ENCODE measurements at places on chromosomes 5 and 9. TPM values are rescaled to one million over a fixed set of nuclear protein-coding genes. Genes with fewer than 3 reads are reported as not detected.
A peak's percentile ranks its signal among the peaks of the same experiment; 100 is the strongest.

DNA sequence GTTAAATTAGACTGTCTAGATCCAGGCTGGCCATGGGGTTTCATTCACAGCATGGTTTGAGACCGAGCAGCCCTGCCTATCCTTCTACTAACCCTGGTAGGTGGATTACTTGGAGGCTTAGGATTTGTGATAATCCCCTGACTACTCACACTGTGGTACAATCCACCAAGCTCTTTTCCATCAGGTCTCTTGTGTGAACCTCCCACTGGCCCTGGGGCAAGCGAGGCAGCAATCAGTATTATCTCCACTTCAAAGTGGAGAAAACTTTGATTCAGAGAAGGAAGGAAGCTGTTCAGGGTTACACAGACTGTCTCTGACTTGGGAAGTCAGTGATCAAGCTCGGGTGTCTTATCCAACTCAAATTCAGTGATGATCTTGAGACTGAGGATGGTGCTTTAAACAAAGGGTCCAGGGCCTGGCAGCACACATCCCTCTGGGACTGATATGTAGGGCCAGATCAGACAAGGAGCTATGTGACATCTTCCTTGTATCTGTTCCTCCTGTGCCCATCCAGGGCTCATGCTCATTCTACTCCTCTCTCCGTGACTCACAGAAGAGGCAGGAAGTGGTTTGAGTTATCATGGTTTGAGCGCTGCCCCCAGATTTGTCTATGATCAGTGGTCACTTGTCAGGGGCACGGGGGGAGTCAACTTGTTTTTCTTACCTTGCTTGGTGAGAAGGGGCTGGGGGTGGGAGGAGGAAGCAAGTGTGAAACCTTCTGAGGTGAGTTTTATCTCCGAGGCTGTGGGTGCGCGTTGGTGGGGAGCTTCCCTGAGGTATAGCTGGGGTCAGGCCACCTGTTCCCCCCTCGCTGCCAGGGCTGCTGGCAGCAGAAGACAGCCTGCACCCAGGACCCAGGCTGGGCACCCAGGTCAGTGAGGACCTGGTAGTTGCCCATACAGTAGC is 48.6 kb downstream of the RGS3 start:
- DNase-seq, result no peak

DNA sequence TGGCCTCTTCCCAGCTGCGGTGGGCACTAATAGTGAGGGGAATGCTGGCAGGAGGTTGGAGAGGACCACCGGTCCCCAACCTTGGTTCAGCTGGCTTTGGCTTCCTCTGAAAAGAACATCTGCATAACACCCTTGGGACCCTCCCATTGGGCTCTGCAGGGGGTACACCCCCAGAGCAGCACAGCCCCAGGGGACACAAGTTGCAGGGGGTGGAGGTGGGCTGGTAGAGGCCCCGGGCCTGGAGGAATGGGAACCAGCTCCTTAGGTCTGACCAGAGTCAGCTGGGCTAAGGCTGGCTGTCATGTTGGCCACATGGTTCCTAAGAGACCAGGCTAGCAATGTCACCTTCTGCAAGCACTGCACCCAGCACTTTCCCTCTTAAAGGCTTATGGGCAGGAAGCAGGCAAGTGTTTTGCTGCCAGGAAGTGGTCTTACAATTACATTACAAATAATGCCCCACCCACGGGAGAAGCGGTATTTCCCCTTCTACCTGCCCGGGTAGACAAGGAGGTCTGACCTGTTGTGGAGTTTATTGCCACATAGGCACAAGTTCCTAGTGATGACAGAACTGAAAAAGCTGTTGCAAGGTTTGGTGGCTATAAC is 18.1 kb downstream of the GCNT4 start:
- no peak for DNase-seq

Gene TCOF1
- total RNA-seq, result 23.4 TPM

- no peak for DNase-seq
Observed at GRCh38 chr9:95264954-95265615, 52.4 kb downstream of the FANCC start.

DNA sequence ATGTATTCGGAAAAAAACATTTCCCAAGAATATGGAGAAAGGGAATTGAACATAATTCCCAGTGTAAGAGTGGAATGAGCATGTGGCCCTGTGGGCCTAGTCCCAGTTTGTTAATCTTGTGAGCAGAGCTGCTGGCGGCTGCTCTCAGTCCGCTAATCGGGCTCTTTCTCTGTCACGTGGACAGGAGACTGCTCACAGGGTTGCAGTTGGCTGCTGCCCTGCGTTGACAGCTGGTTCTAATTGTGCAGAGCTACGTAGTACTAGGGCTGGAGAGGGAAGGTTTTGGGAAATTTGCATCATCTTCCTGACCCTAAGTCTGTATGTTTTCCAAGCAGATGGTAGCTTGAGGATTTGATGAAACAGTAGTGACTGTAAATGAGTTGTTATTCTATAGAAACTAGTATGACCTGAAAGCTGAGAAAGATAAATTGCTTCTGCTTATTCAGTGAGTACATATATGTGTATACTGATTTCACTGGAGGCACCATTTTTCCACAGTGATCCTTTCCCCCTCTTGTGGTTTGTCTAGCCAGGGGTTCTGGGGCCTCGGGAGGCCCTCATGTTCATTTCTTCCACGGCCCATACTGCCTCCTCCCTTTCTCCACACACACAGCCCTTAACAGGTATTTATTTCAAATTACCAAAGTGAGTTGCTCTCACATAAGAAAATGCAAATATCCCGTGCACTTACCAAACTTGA is 100.6 kb downstream of the ANGPTL2 start:
- DNase-seq, result peak; percentile 48

Gene PCDHGA4
- total RNA-seq, result 6.7 TPM

DNA sequence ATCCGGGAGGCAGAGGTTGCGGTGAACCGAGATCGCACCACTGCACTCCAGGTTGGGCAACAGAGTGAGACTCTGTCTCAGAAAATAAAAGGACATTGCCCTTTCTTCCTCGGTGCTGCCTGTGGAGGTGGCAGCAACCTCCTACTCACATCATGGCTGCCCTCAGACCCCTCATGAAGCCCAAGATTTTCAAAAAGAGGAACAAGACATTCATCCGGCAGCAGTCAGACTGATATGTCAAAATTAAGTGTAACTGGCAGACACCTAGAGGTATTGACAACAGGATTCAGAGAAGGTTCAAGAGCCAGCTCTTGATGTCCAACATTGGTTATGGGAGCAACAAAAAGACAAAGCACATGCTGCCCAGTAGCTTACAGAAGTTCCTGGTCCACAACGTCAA is 12.6 kb upstream of the PAX5 start:
- no peak for DNase-seq

GRCh38 chr9:16572005-16572734 is 298.3 kb downstream of the BNC2 start:
- DNase-seq, result no peak

Gene MGAT4B
- total RNA-seq, result 89.0 TPM

DNA sequence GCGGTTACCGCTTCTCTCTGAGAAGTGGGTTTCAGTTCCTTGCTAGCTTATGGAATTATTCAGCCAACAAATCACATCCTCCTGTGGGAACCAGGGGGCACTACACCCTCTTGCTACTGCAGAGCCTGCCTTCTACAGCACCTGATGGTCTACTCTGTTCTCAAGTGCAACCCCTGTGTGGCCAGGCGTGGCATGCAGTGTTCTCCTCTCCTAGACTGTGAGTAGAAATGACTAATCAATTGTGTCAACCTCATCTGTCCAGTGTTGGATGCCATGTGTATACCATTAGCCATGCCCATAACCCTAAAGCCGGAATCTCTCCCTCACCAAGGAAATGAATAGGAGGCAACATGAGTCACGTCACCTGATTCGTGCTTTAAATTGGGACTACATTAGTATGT is 117.2 kb upstream of the LIFR start:
- DNase-seq, result no peak

Gene TMEFF1
- not detected for total RNA-seq

DNA sequence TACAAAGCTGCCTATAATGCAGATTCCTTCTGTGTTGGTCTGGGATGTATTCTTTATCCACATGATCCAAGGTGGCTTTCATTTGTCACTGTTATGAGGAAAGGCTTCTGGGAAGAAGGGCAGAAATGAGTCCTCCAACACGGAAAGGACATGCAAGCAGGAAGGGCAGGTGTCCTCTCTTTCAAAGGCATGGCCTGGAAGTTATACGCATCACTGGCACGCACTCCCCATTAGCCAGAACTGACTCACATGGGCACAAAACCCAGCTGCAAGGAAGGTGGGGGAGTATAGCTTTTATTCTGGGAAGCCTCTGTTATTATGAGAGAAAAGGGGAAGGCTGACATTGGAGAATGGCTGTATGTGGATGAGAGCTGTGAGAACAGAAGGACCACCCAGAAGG is 141.3 kb upstream of the ZNF618 start:
- DNase-seq, result no peak

Gene SLC27A6
- 0.99 TPM for total RNA-seq

GRCh38 chr5:58317009-58317408 is 142.9 kb downstream of the PLK2 start:
- no peak for DNase-seq

Gene MLANA
- total RNA-seq, result not detected

GRCh38 chr5:90326995-90327394 is 82.6 kb downstream of the CETN3 start:
- DNase-seq, result no peak

Gene IDNK
- total RNA-seq, result 2.3 TPM

- DNase-seq, result no peak
Observed at GRCh38 chr9:136328622-136329041, 1.3 kb downstream of the GPSM1 start.

GRCh38 chr9:136943291-136944211 is 987 bp downstream of the FBXW5 start:
- peak; percentile 45 for DNase-seq

Gene HTR1A
- not detected for total RNA-seq

- DNase-seq, result no peak
Observed at GRCh38 chr5:177509991-177510566, 453 bp upstream of the DOK3 start.

Measured in body of pancreas (tissue), 4 donors.